ENCODE measurements at places on chromosomes 1 and 21. TPM values are rescaled to one million over a fixed set of nuclear protein-coding genes. Genes with fewer than 3 reads are reported as not detected.

Gene SIPA1L2
- total RNA-seq, result 1.6 TPM

- DNase-seq, result no peak
Measured at GRCh38 chr21:29664615-29665014, 275.2 kb downstream of the GRIK1 start.

Gene ADORA1
- not detected for total RNA-seq

Gene KCND3
- total RNA-seq, result 0.07 TPM

- no peak for DNase-seq
Measured at GRCh38 chr1:156894711-156895454, 1.4 kb downstream of the PEAR1 start.

GRCh38 chr1:159441360-159441759 lies 1.8 kb downstream of the OR10J1 start:
- no peak for DNase-seq

Gene YRDC
- total RNA-seq, result 19.9 TPM

Gene SLC1A7
- total RNA-seq, result 23.9 TPM

Gene VWA1
- total RNA-seq, result not detected

Gene RGSL1
- not detected for total RNA-seq

- DNase-seq, result no peak
Measured at GRCh38 chr1:208767816-208768215, 523.6 kb upstream of the PLXNA2 start.

GRCh38 chr1:229119161-229119560 lies 151.8 kb upstream of the RAB4A start:
- DNase-seq, result no peak

DNA sequence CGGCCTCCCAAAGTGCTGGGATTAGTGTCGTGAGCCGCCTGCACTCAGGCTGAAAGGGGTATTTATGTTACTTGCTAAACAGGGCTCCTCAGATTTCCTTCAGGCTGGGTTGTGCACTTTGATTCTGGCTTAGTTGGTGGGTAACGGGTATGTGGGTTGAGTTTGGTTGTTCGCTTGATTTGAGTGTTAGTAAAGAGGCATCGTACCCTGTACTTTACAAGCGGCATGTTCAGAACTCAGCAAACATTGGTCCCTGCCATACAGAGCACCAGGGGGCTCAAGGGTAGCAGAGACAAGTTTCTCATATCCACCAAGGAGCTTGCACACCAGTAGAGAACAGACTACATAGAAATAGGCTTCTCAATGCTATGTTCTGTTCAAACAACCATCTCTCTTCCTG lies 147.8 kb downstream of the PGBD5 start:
- DNase-seq, result no peak

DNA sequence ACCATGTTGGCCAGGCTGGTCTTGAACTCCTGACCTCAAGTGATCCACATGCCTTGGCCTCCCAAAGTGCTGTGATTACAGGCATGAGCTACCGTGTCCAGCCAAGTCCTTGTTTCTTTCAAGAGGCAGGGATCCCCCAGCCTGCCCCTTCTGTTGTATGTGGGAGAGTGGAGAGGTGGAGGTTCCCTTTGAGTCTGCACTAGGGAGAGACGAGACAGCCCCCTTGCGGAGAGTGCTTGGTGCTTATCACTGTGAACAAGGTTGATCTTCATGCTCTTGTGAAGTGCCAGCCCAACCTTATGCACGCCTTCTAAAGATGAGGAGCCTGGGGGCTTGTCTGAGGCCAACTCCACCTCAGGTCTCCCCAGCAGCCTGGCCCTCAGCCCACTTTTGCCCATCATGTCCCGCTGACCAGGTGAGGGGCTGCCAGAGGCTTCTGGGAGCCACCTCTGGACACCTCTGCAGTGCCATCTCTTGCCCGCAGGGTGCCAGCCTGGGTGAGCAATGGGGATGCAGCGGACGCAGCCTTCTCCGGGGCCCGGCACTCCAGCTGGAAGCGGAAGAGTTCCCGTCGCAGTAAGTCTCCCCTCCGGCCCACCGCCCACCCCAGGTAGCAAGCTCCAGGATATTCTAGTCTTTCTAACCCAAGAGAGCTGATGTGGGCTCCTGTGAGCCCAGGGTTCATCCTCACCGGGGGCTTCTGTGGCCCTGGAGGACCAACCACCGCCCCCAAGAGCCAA lies 62.3 kb downstream of the ARHGEF10L start:
- no peak for DNase-seq

Gene DNASE2B
- not detected for total RNA-seq

Gene CLCA4
- total RNA-seq, result not detected

GRCh38 chr1:172343240-172344160 lies 77.0 kb upstream of the C1orf105 start:
- DNase-seq, result peak; percentile 36

- no peak for DNase-seq
Measured at GRCh38 chr1:230827081-230827681, 41.1 kb downstream of the C1orf198 start.

Gene HCN3
- 3.4 TPM for total RNA-seq

GRCh38 chr1:109959974-109960744 lies 24.4 kb upstream of the AHCYL1 start:
- DNase-seq, result no peak

DNA sequence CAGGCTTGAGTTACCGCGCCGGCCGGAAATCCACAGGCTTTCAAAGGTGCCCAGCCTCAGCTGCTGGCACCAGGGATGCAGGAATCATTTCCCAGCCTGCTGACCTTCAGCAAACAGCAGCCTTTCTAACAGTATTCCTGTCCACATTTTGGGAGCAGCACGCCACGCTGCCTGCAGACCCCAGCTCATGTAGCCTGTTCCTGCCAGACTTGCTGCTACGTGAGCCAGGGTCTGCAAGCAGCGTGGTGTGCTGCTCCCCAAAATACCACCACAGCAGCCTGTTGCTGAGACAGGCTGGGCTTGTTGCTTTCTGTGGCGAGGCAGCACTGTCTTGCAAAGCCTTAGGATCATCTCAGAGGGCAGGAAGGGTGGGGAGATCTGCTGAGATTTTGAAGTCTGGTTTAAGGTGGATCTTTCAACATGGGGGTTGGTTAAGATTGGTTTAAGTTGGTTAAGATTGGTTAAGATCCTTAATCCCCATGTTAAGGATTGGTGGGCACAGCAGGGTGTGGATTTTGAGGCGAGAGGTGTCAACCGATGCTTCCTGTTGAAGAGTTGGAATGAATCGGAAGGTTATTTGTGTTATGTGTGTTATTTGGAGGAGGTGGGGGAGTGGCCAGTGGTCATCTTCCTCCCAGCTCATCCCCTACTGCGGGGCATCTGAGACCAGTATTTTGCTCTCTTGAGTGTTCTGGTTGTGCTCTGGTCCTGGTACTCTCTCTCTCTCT lies 12.9 kb downstream of the FAAH start:
- DNase-seq, result no peak

Gene GRIK3
- total RNA-seq, result not detected

GRCh38 chr1:192702212-192702902 lies 66.4 kb downstream of the RGS13 start:
- no peak for DNase-seq

GRCh38 chr21:24781146-24781545 lies 826.1 kb downstream of the MRPL39 start:
- no peak for DNase-seq

Gene GBP6
- 0.40 TPM for total RNA-seq

DNA sequence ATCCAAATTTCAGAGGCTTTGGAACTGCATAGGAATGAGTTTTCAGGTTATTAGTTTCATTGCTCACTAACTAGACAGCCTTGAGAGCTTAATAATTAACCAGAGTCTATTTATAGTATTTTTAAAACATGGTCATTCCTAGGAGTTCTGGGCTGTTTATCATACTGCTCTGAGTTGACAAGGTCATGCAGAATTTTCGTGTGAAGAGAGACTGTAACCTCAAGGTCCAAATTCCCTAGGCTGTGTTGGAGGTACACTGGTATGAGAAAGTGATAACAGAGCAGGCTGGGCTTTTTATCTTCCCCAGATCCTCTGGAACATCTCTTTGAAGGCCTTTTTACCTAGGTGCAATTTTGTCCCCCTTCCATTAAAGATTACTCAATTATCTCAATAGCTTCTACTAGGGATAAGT lies 736.3 kb downstream of the LTN1 start:
- no peak for DNase-seq

Gene CD1B
- total RNA-seq, result not detected

Gene OR2M3
- not detected for total RNA-seq

DNA sequence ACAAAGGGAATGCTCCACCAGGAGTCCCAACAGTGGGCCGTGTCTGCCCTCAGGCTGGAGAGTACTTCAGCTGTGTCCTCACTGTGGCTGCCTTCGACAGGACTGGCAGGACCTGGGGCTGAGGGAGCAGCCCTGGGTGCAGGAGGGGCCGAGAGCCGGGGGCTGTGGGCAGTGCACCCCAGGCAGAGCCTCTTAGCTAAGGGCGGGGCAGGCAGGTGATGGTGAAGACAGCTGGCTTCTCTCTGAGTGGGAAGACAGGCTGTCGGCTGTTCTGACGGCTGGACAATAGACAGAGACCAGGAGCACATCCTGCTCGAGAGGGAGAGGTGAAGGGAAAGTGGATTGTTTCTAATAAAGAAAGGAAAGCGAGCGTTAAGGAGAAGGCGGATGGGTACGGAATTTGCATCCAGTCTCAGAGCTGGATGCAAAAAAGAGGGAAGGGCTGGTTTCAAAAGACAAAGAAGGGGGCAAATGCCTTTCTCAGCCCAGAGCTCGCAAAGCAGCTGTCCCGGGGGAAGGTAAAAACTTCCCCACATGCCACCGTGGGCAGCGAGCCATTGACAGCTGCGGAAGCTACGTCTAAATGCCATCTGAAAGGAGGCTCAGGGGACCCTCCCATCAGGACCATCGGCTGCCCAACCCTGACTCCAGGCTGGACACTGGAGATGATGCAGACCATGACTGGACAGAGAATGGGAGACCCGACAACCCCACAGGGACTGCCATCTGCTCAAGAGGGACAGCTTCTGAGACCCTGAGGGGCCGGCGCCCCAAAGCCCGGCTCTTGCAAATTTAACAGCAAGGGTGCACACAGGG lies 92.0 kb downstream of the STUM start:
- DNase-seq, result no peak

- no peak for DNase-seq
Measured at GRCh38 chr1:229410370-229410691, 23.6 kb downstream of the ACTA1 start.

DNA sequence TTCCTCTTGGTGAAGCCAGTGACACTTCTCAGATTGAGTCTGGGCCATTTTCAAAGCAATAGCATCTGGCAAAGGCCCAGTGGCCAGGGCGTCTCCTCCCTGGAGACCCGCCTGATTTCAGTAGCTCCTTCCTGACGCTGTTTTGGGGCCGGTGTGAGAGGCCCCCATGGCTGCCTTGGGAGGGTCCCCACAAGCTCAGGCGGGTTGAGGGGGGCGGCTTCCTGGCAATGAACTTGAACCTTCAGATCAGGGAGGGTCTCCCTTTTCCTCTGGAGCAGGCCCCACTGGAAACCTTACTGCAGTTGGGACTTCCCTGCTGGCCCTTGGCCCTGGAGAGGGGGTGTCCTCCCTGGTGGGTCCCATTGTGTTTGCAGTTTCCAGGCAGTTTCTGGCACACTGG lies 121.2 kb downstream of the CRYAA start:
- DNase-seq, result no peak

DNA sequence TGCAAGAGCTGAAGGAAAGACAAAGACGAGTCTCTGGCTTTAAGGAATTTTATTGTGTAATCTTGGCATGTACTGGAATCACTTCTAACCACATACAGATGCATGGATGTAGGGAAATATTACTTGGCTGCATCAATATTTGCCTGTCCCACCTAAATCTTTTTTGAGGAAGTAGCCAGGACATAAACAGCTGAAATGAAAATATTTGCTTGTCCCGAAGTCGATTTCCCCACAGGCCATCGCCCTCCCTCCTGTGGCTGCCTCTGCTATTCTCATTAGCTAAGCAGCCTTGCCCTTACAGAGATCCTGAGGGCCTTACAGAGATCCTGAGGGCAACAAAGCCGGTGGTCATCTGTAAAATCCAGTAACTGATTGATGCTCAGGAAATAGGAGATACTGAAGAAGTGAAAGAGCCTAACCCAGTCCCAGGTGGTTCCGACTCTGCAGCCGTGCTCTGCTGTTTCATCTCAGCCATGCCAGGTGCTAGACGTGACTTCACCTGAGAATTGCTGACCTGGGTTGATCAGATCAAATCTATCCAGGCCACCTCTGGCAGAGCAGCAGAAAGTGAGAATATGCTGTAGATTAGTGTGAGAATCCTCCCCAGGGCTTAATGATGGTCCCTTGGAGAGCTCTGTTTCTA lies 25.5 kb downstream of the MAN1C1 start:
- no peak for DNase-seq

Gene TBX19
- 7.2 TPM for total RNA-seq

GRCh38 chr1:94795434-94795833 lies 24.7 kb upstream of the SLC44A3 start:
- no peak for DNase-seq

- no peak for DNase-seq
Measured at GRCh38 chr1:3688356-3689137, 36.2 kb downstream of the TP73 start.

- no peak for DNase-seq
Measured at GRCh38 chr1:165869343-165869742, 41.9 kb downstream of the UCK2 start.

- no peak for DNase-seq
Measured at GRCh38 chr1:24117722-24118409, 5.9 kb upstream of the MYOM3 start.

- peak; percentile 15 for DNase-seq
Measured at GRCh38 chr1:159866905-159867663, 4.6 kb upstream of the VSIG8 start.

Gene CCDC18
- 14.4 TPM for total RNA-seq

DNA sequence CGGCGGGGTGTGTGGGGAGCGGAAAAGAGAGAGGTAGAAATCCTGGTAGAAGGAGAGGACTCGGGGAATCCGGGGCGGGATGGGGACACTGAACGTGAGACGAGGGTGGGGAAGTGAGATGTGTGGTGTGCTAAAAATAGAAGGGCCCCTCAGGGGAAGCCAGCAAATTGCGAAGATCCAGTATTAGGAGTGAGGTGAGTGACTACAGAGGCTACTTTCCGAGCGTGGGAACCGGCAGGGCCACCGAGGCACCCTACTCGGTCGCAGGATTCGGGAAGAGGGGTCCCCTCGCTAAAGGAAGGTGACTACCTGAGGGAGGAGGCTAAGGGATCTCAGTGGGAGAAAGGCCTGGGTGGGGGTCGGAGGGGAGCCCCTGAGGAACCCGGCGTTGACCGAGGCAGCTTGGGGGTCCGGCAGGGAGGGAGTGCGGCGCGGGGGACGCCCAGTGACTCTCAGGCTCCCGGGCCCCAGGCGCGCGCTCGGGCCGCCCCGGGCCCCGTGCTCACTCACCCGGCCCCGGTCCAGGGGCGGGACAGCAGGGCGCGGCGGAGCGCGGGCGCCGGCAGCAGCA lies 318 bp downstream of the ALDH4A1 start:
- DNase-seq, result peak; percentile 40

GRCh38 chr1:15224259-15224869 lies 22.7 kb upstream of the FHAD1 start:
- DNase-seq, result no peak

- no peak for DNase-seq
Measured at GRCh38 chr1:229258757-229259060, 12.2 kb upstream of the RAB4A start.

DNA sequence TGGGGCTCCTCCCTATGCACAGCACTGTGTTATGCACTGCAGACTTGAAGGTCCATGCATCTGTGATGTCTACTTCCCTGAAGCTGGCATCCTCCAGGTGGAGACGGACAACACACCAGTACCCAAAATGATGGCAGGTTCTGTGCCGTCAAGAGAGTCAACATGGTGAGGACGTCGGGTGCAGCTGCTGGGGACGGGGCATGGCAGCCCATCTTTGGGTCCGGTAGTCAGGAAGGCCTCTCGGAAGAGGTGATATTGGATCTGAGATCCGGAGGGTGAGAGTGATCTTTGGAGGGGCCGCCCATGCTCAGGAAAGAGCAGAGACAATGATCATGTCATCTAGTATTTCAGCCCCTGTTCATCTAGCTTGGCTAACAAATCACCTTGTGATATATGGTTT lies 104.1 kb downstream of the RIPK4 start:
- no peak for DNase-seq
